ENCODE measurements at places on chromosomes 5 and 9.

- DNase-seq = no peak
These were observed 159.1 kb downstream of the LURAP1L start for GRCh38 chr9:12933957-12934356.

DNA sequence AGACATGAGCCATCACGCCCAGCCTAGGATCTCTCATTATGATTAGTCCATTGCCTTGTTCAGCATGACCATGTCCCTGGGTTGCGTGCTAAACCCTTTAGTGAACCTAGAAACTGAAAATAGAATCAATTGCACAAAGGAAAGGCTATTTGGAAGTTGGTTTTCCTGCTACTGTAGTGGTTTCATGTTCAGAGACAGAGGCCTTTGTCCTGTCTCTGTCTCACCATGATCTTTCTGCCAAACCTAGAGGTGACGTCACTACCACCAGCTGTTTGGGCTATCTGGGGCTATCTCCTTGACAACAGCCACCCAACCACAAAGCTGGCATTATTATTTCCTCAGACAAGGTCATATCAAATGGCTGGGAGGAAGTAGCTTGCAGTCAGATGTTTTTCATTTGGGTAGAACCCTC lies 4.0 kb upstream of the CDK5RAP2 start:
- peak; percentile 32 for DNase-seq

GRCh38 chr9:99044827-99045226 lies 60.1 kb upstream of the TGFBR1 start:
- no peak for DNase-seq

- DNase-seq = no peak
These were observed 95.7 kb downstream of the LPAR1 start for GRCh38 chr9:110942522-110942921.

DNA sequence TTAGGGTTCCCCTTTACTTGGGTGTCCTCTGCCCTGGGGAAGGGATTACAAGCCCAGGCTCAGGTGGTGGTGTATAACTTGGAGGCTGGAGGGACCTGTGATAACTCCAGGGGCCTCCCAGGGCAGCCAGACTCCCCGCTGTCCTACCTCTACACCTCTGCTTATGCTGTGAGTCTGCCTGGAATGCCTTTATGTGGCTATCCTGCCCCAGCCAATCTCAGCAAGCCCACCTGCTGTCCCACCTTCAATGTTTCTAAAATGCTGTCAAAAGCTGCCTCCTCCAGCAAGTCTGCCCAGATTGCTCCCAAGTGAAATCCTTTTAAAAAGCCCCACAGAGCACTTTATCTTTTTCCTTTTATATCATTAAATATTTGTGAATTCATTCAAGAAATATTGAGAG lies 39.3 kb downstream of the DAB2IP start:
- DNase-seq = no peak

- no peak for DNase-seq
These were observed 11.1 kb downstream of the CNTFR start for GRCh38 chr9:34578241-34579103.

GRCh38 chr9:65449423-65449822 lies 164.4 kb upstream of the FOXD4L5 start:
- no peak for DNase-seq

- DNase-seq = no peak
These were observed 9.0 kb downstream of the CCDC69 start for GRCh38 chr5:151214614-151215545.

GRCh38 chr5:135253601-135254178 lies 145.3 kb downstream of the MACROH2A1 start:
- DNase-seq = no peak

DNA sequence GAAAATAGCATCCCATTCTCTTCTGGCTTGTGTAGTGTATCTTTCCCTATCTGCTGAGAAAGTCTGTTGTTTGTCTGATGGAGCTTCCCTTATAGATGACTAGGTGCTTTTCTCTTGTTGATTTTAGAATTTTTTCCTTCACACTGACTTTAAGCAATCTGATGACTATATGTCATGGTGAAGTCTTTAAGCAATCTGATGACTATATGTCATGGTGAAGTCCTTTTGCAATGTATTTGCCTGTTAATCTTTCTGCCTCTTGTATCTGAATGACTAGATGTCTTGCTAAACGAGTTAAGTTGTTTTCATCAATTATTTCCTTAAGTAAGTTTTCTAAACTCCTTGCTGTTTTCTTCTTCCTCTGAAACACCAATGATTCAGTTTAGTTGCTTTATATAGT lies 80.5 kb downstream of the RNF130 start:
- no peak for DNase-seq

DNA sequence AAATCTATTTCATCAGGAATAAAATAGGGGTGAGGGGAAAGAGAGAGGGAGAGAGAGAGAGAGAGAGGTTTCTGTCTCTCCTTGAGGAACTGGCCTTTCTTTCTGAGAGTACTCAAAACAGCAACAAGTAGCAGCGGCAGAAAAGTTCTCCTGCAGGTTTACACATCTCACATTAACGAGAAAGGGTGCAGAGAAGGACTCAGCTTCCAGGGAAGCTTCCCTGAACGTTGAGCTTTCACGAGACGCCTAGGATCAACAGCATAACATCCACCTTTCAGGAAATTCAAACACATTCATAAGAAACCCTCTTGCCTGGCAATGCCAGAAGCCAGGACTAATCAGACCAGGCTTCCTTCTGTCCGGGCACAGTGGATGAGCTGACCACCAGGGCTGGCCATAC lies 162.9 kb downstream of the ZDHHC21 start:
- DNase-seq = no peak

- DNase-seq = no peak
These were observed 58.0 kb downstream of the SLC22A5 start for GRCh38 chr5:132427281-132428146.

- DNase-seq = no peak
These were observed 190.3 kb downstream of the DCP2 start for GRCh38 chr5:113166852-113167366.

DNA sequence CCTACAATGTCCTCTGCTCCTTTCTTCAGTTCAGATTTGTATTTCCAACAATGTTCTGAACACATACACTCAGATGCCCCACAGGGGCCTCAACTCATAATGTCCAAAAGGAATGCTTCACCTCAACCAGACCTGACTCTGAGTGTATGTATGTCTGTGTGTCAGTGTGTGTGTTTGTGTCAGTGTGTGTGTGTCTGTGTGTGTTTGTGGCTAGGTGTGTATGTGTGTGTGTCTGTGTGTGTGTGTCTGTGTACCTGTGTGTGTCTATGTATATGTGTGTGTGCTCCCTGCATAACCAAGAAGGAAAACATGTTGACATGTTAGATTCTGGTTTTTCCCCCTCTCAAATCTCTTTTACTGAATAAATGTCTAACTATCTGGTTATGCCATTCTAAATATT lies 87.3 kb upstream of the PCSK1 start:
- DNase-seq = no peak

GRCh38 chr5:179758955-179759354 lies 26.3 kb downstream of the MAML1 start:
- no peak for DNase-seq

GRCh38 chr5:152427721-152428120 lies 22.6 kb upstream of the NMUR2 start:
- no peak for DNase-seq

- DNase-seq = no peak
These were observed 343.7 kb downstream of the EBF1 start for GRCh38 chr5:158755986-158756385.

DNA sequence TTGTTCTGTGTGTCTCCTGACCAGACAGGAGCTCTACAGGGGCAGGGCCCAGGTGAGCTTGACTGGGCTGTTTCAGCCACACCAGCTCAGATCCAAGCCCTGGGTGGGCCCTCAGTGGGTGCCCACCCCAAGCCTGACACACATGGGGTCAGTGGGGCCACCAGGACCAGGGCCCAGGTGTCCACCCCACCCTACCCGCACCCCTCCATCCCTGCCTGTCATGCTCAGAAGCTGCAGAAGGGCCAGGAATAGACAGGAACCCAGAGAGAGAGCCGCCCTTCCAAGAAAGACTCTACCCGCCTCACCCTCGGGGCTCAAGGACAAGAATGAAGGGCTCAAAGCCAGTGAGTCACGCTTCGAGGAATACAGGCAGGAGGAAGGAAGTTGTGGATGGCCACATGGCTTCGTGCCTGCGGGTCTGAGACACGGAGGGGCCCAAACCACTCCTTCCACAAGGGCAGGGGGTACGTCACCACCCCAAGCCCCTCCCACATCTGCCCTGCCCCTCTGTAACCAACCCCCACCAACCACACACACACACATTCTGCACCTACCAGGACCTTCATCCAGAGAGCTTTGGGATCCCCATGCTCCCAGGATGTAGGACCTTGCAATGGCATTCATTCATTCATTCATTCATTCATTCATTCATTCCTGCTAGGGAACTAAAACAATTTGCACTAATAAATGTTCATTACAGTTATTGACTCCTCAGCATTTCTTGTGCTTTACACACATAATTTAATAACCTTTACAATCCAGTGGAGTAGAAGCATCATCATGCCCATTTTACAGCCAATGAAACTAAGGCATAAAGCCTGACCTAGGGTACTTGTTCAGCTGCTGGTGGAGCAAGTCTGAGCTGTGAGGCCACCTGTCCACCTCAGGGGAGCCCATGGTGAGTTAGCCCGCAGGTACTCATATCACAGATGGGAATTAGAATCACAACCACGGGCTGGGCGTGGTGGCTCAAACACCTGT lies 55.9 kb upstream of the STXBP1 start:
- DNase-seq = no peak

- peak; percentile 14 for DNase-seq
These were observed 62.6 kb downstream of the NEK6 start for GRCh38 chr9:124320062-124320973.

DNA sequence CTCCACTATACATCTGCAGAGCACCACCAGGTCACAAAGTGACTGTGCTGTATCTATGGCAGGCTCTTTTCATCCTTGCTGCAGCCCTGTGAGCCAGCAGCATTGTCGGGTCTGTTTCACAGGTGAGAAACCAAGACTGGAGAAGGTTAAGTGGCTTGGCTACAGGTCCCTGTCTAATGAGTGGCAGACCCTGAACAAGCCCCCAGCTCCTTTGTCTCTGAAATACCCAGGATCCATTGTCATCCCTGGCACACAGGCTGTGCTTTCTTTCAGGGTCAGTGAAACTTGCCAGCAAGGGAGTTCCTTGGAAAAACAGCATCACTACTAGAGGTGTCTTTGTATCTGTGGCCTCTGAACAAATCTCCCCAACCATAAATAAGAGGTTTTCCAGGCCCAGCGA lies 27.6 kb upstream of the CXCL14 start:
- no peak for DNase-seq

- no peak for DNase-seq
These were observed 32.1 kb upstream of the ADRB2 start for GRCh38 chr5:148794275-148794674.

GRCh38 chr5:16981700-16982099 lies 45.6 kb upstream of the MYO10 start:
- DNase-seq = no peak
